ENCODE measurements at places on chromosomes 13 and 19.
A peak's percentile ranks its signal among the peaks of the same experiment; 100 is the strongest.

- no peak for DNase-seq
Measured at GRCh38 chr13:44756276-44756810, 180.2 kb upstream of the TSC22D1 start.

GRCh38 chr13:99507054-99507453 lies 5.8 kb downstream of the TM9SF2 start:
- DNase-seq, result no peak

DNA sequence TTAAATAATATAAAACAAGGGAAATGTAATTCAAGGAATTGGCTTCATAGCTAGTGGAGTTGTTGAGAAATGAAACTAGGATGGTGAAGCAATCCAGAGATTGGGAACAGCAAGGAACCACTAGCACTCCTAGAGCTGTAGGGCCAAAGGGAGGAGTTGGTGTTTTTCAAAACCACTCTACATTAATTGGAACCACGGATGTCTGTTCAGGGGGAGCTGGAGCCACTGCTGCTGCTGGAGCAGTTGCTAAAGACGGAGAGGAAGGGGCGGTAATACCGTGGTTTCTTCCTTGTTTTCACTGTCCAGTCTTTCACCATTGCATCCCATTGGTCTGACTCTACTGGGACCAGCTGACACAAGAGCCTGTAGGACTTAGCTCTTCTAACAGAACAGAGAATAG lies 8.5 kb downstream of the DNAJC15 start:
- DNase-seq, result no peak

DNA sequence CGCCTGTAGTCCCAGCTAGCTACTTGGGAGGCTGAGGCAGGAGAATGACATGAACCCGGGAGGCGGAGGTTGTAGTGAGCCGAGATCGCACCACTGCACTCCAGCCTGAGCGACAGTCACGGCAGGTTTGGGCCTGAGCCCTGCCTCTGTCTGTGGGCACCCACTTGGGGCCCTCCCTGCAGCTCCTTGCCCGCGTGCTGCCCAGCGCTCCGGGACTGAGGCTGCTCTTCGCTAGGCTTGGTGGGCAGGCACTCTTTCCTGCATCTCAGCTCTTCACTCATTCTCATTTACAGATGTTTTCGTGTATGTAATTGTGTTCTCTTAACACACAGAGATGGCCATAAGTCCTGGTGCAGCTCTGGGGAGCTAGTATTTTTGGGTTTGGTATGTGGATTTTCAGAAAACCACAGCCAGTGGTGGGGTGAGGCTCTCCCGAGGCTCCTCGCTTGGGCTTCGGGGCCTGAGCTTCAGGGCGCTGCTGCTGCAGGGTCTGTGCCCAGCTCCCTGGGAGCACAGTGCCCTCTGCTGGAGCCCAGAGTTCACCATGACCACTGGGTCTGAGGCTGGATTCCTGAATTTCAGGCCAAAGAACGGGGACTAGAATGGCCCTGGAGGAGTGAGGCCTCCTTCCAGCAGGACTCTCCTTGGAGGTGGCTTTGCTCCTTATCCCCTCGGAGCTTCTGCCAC lies 15.2 kb downstream of the UPF1 start:
- DNase-seq, result peak; percentile 56

- no peak for DNase-seq
Measured at GRCh38 chr13:75689686-75690085, 53.6 kb downstream of the LMO7 start.

GRCh38 chr13:36696410-36697010 lies 22.7 kb downstream of the SERTM1 start:
- no peak for DNase-seq

- DNase-seq, result no peak
Measured at GRCh38 chr19:32544917-32545316, 36.1 kb upstream of the PDCD5 start.

DNA sequence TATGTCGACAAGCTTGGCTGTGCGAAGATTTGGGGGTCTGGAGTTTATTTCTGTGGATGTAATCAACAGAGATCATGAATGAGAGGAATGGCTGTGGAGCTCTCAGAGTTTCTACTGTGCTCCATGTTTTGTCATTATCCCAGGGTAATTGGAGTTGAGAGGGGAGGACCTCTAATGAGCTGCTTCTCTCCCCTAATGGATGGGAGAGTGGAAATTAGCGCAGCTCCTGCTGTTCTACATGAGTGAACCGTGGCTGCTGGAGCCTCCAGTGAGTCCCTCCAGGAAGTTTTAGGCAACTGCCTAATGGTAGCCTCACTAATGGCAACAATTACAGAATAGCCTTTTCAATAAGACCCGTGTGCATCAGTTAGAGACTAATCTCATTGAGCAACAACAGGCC lies 31.3 kb upstream of the FGF9 start:
- no peak for DNase-seq
